ENCODE measurements at places on chromosomes 3 and 15.

DNA sequence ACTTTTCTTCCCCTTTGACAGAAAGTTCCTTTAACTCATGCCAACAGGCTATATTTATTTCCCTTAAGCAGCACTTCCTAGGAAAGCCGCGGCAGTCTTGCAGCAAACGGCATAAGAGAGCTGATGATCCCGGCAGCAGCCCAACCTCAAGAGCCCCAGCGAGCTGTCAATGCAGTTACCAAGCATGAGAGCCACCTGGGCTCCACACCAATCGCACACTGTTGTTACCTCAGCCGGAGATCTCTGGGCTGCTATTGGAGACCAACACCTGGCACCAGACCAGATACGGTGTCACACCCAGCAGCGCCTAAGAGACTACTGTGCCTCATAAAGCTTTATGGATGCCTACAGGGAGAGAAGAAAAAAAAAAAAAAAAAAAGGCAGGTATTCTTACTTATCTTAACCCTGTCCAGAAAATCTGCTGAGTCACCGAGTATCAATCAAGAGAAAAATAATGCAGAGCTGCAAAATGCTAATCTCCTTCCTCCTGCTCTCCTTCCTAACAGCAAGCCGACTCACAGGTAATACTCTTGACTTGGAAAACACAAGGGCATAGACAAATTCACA lies 11.7 kb downstream of the ABCC5 start:
- DNase-seq: peak; percentile 16

- DNase-seq: no peak
Measured at GRCh38 chr3:181009225-181009624, 19.7 kb upstream of the DNAJC19 start.

GRCh38 chr3:13307041-13307440 lies 113.1 kb downstream of the NUP210 start:
- DNase-seq: no peak

GRCh38 chr3:37626736-37627565 lies 234.7 kb upstream of the CTDSPL start:
- DNase-seq: no peak

DNA sequence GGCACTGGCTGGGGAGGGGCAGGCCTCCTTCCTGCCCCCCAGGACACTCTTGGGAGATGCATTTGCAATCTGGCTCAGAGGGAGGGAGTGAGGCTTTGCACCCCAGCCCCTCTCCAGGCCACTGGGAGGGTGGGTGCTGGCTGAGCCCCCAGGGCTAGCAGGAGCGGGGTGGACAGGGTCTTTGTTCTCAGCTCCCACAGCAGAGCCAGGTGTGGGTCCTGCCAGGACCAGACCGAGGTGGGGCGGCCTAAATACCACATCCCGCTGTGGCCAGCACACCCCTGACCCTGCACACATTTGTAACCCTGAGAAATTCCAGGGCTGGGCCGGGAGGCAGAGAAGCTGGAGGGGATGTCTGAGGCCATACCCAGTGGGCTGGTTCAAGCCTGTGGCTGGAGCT lies 41.0 kb downstream of the STARD5 start:
- DNase-seq: no peak

- DNase-seq: no peak
Measured at GRCh38 chr3:127444761-127445160, 145.8 kb downstream of the TPRA1 start.

GRCh38 chr15:48541341-48542278 lies 103.9 kb downstream of the FBN1 start:
- peak; percentile 90 for DNase-seq

- DNase-seq: no peak
Measured at GRCh38 chr3:161607056-161607455, 110.4 kb downstream of the OTOL1 start.

- no peak for DNase-seq
Measured at GRCh38 chr3:22245811-22246583, 495.0 kb upstream of the ZNF385D start.

DNA sequence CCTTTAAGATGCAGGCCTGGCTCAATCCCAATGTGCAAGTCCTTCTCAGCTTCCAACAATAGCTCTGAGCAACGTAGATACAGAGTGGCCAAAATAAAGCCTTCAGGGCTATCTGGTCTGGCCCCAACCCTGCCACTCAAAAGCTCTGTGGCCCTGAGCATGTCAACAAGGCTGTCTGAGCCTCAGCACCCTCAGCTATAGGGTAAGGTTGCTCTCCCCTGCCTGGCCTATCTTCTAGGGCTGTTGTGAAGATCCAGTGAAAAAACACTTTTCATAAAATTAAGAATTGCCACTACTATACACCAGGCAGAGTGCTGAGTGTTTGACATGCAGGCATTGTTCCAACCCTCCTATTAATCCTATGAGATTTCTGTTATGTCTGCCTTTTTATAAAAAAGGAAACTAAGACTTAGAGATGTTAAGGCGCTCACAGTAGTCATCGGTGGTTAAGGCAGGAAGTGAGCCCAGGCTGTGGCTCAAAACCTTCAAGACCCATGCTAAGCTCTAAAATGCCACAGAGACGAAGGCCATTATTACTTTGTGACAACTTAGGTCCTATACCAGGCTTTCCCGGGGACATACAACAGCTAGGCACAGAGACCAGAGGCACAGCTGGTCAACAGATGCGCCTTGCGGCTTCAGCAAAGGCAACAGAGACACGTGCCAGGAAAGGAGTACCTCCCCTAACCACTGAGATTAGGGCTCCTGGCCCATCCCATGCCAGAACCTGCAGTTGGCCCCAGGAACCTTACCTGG lies 5.1 kb downstream of the POLG start:
- no peak for DNase-seq

DNA sequence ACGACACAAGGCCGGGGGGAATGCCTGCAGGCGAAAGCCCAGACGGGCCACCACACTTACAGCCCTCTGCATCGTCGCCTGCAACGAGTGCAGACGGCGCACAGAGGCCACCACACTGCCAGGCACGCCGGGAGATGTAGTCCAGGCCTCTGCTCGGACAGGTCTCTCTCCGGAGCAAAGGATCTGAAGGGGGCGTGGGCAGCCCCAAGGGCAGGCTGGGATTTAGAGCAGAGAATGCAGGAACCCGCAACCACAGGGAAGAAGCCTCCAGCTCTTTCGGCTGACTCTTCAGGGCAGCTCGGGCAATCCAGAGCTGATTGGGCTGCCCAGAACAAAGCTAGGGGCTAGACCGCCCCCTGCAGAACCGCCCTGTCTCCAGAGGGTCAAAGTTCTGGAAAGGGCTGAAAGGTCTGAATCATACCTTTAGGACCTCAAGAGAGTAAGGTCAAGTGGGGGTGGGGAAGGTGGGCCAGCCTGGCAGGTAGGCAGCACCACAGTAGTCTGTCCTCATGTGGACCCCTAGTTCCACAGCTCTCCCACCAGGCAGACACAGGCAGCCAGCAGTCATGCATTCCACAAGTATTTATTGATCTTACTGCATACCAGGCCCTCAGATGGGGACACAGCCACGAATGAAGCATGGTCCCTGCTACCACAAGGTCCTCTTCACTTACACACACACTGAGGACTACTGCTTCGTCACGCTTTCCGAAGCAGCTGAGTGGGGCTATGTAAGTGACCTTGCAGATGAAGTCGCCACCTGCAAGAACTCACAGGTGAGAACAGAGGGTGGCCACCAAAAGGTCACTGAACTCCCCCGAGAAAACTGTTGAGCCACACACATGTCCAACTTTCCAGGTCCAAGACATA lies at the start of gene AMT:
TSS of gene AMT (minus strand) at position 95 of the 870 bp plus-strand sequence. CDS start at position 72, 23 bp downstream.
- no peak for DNase-seq

DNA sequence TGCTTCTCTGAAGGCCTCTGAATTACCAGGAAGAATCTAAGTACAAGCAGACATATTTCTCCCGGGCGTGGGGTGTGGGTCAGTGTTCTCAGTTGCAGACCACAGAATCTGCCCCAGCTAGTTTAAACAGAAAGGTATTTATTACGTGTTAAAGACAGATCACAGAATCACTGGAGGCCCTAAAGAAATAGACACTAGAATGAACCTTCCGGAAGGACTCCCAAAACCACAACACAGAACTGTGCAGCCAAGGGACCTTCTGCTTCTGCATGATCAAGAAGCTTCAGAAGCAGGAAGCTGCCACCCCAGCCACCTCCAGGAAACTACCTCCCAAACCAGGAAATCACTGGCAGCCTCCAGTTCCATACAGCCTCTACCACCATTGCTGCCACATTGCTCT lies 32.7 kb upstream of the ZFAND6 start:
- no peak for DNase-seq

DNA sequence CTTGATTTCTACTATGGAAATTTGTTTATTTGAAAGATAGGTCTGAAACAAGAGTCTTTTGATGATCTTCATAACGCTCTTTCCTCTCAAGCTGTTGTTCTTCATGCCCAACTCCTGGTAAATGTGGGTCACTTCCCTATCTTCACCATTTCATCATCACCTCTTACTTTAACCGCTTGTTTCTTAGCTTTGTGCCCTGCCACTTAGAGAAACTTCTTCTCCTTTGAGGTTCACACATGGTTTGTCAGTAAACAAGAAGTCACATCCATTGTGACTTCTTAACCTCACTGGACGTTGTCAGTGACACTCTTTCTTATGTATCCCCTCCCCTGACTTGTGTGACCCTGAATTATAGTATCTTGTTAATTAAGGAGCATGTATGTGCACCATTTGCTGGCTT lies 16.9 kb upstream of the P2RY13 start:
- no peak for DNase-seq

- peak; percentile 7 for DNase-seq
Measured at GRCh38 chr15:37586976-37587375, 347.5 kb upstream of the TMCO5A start.

- no peak for DNase-seq
Measured at GRCh38 chr15:78680431-78681075, 39.5 kb upstream of the CHRNB4 start.

DNA sequence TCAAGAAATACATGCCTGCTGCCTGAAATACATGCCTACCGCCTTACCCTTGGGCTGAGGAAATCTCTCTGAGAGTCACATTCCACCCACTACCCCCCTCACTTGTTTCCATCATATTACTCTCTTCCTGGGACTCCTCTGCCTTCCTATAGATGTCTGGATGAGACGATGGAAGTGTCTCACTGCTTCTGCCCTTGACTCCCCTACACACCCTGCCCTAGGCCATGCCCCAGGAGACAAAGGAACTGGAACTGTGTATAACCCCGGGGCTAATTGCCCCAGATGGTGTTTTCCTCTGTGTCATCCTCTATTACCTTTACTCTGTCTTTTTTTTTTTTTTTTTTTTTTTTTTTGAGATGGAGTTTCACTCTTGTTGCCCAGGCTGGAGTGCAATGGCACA lies 102.0 kb downstream of the GTPBP8 start:
- DNase-seq: no peak

GRCh38 chr15:77702211-77702957 lies 69.7 kb upstream of the LINGO1 start:
- peak; percentile 42 for DNase-seq

DNA sequence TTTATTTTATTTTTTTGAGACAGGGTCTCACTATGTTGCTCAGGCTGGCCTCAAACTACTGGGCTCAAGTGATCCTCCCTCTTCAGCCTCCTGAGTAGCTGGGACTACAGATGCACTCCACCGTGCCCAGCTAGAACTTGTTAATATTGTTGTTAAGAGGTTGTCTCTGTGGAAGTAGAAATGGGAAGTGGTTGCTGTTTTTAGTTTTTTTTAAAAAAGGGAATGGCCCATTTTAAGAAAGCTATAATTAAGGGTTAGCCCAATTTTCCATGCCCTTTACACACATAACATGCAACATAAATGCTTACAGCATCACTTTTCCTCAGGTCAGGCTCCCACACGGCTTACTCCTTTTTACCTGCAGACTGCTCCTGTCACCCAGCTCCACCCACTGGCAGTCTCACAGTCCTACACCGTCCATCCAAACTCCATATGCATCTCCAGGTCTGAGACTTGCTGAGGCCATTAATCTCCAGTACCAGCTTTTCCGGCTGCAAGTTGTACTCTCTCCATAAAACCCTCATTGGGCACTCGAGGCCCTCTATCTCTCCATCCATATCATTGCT lies 19.8 kb downstream of the MORC1 start:
- DNase-seq: no peak
